ENCODE measurements at places on chromosomes 6 and 20. TPM values are rescaled to one million over a fixed set of nuclear protein-coding genes. Genes with fewer than 3 reads are reported as not detected.

SLC22A3 gene
- total RNA-seq = 3.2 TPM

DNA sequence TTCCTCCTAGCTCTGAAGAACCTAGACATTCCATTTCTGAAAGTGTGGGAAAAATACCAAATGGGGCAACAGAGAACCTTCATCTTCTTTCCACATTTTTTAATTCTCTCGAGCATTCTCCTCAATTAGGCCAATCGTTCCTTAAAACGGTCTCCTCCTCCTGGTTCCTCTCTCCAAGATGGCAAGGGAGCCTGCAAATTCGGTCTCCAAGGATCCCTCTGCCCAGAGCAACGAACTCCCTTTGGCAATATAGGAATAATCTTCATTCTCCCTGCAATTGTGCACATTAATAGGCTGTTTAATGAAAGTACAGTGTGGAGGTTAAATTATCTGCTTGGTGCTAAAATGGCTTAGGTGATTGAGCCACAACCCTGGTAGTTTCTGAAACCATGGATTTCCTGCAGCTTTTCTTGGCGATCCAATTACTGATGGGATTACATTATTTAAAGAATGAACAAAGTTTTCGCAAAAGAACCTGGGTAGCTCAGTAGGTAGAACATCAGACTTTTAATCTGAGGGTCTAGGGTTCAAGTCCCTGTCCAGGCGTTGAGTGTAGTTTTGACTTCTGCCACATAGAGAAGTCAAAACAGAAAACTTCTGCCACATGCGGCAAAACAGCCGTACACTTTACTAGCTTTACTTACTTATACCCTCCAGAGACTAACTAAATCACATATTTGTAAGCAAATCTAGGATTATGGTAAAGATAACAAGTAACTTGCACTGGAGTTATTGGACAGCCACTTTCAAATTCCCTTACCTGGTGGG is 102.9 kb upstream of the ZNF184 start:
- DNase-seq = peak; percentile 65
- no peaks in the 10 kb centered on the region for H3K27me3 ChIP-seq
- peak overlapping the region; percentile 39 for H3K4me3 ChIP-seq
- no peak overlapping the region for H3K27ac ChIP-seq
- H3K4me1 ChIP-seq = no peaks in the 10 kb centered on the region

RAET1E gene
- not detected for total RNA-seq

FRMD1 gene
- 1.0 TPM for total RNA-seq

- no peak overlapping the region for H3K27ac ChIP-seq
- no peak overlapping the region for H3K4me3 ChIP-seq
- H3K36me3 ChIP-seq = no peaks in the 10 kb centered on the region
- H3K4me1 ChIP-seq = peaks cover 21% of the 10 kb centered on the region
- no peak for DNase-seq
- H3K27me3 ChIP-seq = no peaks in the 10 kb centered on the region
These were observed 459 bp downstream of the LBP start for GRCh38 chr20:38346741-38347140.

Data from GM23338 (cell line).